ENCODE measurements at places on chromosomes 11 and 22. TPM values are rescaled to one million over a fixed set of nuclear protein-coding genes. Genes with fewer than 3 reads are reported as not detected.

DNA sequence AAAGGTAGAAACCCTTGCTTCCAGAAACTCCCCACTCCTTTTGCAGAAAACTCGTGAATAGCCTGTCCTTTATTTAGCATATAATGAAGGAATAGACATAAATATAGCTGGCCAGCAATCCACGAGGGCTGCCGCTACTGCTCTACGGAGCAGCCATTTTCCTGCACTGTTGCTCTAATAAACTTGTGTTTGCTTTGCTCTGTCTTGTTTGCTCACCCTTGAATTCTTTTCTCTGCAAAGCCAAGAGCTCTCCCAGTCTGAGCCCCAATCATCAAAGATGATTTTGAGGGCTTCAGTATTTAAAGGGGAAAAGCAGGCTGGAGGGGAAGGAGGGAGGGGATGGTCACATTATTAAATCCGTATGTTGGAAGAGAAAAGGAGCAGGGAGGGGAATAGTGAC, 16.6 kb upstream of the CHKA start:
- DNase-seq, result no peak

The CBLIF gene
- not detected for total RNA-seq

- no peak for DNase-seq
Measured at GRCh38 chr11:117230286-117230961, 1.4 kb downstream of the PCSK7 start.

The SCGB1C1 gene
- total RNA-seq, result not detected

DNA sequence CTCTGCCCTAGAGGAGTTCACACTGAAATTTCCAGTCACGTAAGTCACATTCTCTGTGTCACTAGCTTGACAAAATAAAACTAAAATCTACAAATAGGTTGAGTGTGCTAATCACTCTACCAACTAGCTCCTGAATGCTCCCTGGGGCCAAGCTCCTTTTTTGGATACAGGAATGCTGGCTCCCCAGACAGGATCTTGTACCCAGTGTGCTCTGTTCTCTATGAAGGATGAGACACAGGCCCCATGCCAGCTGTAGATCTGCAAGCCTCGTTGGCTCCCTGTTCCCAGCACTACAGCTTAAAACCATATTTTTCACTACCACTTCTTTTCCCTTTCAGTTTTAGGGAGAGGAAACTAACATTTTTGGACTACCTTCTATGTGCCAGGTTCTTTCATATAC, 3.7 kb upstream of the IPO7 start:
- no peak for DNase-seq

- DNase-seq, result no peak
Measured at GRCh38 chr11:108857382-108857781, 192.5 kb downstream of the DDX10 start.

- no peak for DNase-seq
Measured at GRCh38 chr11:43392713-43393112, 34.0 kb downstream of the TTC17 start.

- no peak for DNase-seq
Measured at GRCh38 chr11:133507185-133507584, 25.1 kb downstream of the OPCML start.
